ENCODE measurements at places on chromosomes 6 and 20.

- no peak for DNase-seq
Observed at GRCh38 chr6:14001329-14002012, 76.7 kb downstream of the RNF182 start.

GRCh38 chr6:132188556-132189264 is 212.6 kb downstream of the MOXD1 start:
- no peak for DNase-seq

- no peak for DNase-seq
Observed at GRCh38 chr6:128659276-128659675, 138.9 kb upstream of the PTPRK start.

DNA sequence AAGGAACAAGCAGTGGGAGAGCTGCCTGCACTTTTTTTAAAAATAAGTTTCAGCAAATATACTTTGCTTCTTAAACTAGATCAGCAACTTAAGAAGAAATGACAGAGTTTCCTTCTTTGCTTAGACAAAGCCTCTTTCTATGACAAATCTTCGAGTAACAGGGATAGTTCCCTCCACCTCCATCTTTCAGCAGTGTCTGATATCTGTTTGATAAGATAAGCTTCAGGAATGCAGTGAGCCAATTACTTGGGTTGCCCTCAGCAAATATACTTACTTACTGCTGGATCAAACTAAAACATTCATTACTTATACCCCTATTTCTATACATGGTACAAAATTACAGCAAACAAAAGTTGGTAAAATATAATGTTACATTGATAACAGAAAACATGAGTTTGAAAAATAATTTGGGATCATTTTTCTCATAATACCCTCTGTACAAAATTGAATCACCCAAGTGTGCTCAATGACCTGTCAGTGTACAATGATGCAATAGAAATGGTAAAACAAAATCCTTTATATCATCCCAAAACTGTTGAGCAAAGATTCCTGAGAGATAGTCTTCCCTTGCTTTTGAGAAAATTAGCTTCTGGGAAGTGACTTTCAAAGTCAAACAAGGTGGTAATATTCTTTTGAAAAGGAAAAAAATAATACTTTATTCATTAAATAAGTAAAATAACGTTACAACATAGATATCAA is 24.5 kb downstream of the FRK start:
- no peak for DNase-seq

DNA sequence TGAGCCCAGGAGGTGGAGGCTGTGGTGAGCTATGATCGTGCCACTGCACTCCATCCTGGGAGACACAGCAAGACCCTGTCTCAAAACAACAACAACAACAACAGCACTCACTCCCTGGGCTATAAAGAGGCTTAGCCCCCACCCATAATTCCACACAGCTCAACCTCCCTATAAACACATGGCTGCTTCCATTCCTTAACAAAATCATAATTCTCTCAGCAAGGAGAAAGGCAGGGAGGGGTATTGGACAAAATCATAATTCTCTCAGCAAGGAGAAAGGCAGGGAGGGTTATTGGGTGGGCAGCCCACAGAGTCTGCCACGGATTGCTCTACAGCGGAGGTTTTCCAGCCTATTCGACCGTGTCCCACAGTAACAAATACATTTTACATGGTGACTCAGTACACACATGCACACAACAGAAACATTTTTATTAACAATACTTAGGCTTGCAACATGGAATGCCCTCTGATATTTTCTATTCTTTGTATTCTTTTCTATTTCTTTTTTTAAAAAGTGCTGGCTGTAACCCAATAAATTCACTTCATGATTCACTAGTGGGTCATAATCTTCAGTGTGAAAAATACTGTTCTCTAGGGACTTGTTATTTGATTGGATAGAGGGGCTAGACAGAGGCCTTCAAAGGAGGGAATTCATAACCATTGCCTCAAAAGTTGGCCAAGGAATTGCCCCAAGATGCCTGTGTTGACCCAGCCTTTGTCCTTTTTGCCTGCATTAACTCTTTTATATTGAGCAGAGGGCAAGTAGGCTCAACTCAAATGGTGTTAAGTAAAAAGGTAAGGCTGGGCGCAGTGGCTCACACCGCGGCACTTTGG is 50.6 kb upstream of the ZMYND8 start:
- no peak for DNase-seq

DNA sequence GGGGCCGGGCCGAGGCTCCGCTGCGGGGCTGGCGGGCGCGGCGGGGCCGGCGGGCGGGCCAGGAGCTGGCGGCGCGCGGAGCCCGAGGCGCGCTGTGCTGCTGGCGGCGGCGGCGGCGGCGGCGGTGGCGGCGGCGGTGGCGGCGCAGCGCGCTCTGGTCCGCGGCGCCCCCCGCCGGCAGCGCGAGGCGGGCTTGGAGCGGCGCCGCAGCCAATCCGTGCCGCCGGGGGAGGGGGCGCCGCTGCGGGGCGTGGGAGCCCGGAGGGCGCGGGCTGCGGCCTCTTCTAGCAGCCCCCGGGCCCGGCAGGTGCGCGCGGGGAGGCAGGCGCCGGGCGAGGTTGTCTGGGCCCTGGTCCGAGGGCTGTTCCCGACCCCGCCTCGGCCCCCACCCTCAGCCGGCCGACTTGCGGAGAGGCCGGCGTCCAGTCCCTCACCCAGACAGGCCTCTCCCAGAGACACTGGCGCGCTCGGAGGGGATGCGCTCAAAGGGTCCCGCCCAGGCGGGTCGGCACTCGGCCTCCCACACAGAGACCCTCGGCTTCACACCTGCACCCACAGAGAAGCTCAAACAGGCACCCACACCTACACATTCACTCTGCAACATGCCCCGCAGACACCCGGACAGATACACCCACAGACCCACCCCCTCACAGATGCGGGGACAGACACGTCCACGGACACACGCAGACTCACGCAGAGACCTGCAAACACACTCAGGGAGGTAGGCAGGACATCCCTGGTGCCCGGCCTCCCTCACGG is at the start of gene RIMS4:
Gene RIMS4 (minus strand): TSS at position 156 of the 759 bp plus-strand sequence. CDS start 275 bp downstream, outside the sequence.
- DNase-seq: no peak

DNA sequence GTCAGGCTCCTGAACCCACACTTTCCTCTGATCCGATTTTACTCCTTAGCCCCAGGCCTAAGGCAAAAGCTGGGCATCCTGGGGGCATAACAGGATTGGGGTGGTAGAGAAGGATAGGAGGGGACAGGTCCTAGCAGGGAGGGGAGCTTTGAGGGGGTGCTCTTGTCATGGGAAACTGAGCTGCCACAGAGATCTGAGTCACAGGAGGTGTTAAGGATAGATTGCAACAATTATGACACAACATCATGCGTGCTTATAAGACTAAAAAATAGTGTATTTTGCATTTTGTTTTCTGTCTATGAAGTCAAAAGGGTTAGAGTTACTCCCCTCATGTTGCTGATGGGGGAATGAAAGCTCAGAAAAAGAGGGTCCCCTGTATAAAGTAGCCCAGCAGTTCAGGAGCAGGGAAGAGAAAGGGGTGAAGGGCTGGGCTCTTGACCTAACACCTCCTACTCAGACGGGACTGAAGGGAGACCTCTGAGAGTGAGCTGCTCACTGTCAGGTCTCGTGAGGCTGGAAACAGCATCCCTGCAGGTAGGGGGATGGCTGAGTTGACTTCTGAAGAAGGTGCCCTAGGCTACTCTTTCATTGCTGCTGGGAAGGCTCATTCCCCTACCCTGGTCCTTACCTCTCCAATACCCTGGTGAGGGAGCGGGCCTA is 2.0 kb downstream of the GLP1R start:
- no peak for DNase-seq

GRCh38 chr6:123908797-123909196 is 105.1 kb downstream of the NKAIN2 start:
- DNase-seq: no peak

GRCh38 chr20:61514396-61514795 is 262.3 kb downstream of the CDH4 start:
- DNase-seq: no peak

- DNase-seq: no peak
Observed at GRCh38 chr6:93021235-93021915, 398.0 kb downstream of the EPHA7 start.

DNA sequence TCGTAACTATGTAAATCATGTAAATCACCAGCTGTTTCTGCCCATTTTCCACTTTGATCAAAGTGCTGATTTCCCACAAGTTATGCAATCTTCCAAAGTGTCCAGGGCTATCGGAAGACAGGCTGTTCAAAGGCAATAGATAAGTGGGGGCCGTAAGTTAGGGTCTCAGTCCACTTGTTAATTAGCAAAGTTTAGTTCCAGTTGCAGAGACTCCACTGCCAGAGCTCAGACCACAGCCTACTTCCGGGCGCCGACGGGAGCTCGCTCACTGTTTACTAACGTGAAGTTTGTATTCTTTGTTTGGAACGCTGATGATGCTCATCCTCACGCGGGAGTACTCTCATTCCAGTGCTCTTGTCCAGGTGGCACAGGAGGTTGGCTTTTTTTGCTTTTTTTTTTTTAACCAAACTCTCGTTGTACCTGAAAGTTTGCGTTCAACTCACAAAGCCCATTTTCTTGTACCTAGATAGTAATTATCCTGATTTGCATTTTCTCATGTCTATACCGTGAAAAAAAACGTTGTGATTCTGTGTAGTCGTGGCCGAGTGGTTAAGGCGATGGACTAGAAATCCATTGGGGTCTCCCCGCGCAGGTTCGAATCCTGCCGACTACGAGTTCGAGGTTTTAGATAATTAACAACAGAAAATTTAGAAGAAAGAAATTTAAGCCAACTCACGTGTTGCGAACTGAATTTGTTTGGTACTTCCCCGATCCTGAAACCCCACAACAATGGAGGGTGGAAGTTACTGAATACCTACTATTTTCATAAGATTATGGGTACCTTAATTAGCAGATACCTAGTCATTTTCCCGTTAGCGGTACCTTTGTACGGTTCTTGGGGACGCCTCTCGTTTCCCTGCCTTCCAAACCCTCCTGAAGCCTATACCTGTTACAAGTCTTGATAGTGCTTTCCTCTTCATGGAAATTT is 29.9 kb upstream of the ZNF184 start:
- peak; percentile 85 for DNase-seq

GRCh38 chr6:122389704-122390372 is 9.6 kb upstream of the HSF2 start:
- peak; percentile 55 for DNase-seq

- no peak for DNase-seq
Observed at GRCh38 chr6:28884423-28885131, 39.2 kb downstream of the TRIM27 start.

- no peak for DNase-seq
Observed at GRCh38 chr6:84197708-84198107, 29.7 kb downstream of the CEP162 start.

DNA sequence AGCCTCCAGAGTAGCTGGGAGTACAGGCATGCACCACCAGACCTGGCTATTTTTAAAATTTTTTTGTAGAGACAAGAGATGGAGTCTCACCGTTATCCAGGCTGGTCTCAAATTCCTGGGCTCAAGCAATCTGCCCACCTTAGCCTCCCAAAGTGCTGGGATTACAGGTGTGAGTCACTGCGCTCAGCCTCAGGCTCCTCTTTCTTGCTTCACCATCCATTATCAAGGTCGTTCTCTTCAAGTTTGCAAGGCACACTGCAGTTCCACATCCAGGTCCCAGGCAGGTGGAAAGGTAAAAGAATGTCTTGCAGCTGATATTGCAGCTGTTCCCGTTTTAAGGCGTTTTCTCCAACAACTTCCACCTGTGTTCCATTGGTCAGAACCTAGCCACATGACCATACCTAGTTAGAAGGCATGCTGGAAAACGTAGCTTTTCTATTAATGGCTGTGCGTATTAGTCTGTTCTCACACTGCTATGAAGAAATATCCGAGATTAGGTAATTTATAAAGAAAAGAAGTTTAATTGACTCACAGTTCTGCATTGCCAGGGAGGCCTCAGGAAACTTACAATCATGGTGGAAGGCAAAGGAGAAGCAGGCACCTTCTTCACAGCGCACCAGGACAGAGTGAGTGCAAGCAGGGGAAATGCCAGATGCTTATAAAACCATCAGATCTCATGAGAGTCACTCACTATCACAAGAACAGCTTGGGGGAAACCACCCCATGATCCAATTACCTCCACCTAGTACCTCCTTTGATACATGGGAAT is 51.7 kb downstream of the PCNA start:
- no peak for DNase-seq

GRCh38 chr20:43372051-43372450 is 85.6 kb upstream of the SRSF6 start:
- DNase-seq: no peak

- DNase-seq: peak; percentile 36
Observed at GRCh38 chr6:13814176-13814937, at the start of gene MCUR1. TSS of gene MCUR1 (minus strand) at chr6:13814557. CDS start at chr6:13814429, 128 bp downstream.

GRCh38 chr6:1497761-1498105 is 108.4 kb downstream of the FOXF2 start:
- no peak for DNase-seq

DNA sequence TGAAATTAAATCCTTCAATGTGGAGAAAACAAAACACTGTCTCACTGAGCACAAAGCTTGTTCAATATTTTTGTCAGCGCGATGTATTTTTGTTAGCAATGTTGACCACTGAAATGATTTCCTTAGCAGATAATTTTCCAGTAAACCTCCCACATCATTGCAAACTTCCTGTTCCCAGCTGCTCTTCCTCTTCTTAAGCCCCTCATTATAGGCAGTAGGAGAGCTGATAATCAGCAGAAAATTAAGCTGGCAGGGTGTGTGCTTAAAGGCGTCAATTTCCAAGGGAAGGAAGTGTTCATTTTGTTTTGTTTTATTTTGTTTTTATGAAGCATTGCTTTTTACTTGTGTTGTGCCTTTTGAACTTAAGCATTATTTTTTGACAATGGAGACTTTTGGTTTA is 29.1 kb upstream of the TMEM14A start:
- DNase-seq: no peak

DNA sequence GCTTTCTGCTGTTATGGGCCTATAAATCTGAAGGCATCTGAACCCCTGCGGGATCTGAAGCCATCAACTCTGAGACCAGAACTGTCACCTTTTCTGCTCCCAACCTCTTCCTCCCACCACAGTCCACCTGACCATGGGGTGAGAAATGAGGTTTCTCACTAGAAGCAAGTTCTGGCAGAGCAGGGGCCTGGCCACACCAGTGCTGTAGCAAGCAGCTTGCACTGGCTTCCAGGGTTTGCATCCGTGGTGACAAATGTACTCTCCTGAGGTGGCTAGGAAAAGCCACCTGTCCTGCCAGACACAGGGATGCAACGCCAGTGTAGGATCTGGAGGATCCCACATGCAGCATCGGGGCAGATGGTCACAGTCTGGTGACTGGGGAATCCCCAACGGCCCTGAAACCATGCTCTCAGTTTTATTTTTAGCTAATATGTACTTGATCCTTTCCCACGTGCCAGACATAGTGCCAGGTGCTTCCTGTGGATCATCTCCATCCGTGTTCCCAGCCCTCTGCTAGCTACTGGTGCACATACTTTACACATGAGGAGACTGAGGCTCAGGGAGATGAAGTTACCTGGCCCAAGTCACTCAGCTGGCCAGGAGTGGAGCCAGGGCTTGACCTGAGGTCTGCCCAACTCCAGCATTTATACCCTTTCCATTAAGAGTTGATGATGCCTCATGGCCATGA is 122.1 kb upstream of the SPACA1 start:
- no peak for DNase-seq
